ENCODE measurements at places on chromosomes 16 and 17.

DNA sequence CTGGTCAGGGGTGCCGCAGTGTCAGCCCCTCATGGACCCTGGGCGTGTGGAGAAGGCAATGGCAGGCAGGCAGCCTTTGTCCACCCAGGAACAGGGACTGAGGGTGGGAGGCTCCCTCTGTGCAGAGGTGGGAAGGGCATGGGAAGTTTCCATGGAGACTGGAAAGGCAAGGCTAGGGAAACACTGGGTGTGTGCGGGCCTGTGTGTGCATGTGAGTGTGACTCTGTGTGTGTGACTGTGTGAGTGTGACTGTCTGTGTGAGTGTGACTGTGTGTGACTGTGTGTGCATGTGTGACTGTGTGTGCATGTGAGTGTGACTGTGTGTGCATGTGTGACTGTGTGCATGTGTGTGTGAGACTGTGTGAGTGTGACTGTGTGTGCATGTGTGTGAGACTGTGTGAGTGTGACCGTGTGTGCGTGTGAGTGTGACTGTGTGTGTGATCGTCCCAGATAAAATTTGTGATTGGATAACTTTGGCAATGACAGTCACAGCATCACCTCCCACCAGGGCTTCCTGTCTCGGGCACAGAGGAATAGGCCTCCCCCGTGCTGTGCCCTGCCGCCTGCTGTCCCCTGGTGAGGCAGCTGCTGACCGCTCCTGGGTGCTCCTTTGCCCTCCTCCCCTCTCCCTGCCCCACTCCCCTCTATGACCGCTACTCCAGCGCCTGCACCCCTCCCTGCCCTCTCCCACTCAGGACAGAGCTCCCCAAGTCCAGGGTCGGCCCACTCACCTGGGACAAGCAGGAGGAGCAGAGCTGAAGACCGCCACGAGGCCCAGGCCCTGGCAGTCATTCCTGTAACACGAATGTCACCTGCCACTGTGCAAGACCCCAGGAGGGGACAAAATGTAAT is 698 bp downstream of the CD300C start:
- no peak for DNase-seq

DNA sequence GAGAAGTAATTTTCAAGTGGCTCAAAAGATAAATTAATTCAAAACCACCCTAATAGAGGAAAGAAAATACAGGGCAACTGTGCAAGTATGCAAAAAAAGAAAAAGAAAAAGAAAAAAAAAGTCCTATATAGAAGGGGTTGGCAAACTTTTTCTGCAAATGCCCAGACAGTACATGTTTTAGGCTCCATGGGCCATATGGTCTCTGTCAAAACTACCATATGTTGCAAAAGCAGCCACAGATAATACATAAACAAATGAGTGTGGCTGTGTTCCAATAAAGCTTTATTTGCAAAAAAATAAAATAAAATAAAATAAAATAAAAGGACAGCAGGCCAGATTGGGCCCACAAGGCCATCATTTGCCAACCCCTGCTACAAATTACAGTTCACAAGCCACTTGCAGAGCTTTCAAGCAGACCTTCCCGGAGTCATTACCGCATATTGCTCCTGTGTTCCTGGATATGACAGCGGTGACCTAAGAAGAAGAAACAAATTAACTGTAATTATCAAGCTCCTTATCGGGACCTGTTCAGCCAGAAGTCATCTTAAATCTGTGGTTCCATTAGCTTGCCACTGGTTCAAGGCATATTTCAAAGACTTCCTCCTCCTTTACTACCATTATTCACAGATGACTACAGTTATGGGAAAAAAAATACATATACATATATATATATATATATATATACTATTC is 15.9 kb downstream of the ZC3H7A start:
- DNase-seq = no peak

GRCh38 chr17:75163074-75163473 is 8.8 kb upstream of the JPT1 start:
- no peak for DNase-seq

GRCh38 chr17:1422885-1423284 is 22.9 kb upstream of the YWHAE start:
- DNase-seq = peak; percentile 87

DNA sequence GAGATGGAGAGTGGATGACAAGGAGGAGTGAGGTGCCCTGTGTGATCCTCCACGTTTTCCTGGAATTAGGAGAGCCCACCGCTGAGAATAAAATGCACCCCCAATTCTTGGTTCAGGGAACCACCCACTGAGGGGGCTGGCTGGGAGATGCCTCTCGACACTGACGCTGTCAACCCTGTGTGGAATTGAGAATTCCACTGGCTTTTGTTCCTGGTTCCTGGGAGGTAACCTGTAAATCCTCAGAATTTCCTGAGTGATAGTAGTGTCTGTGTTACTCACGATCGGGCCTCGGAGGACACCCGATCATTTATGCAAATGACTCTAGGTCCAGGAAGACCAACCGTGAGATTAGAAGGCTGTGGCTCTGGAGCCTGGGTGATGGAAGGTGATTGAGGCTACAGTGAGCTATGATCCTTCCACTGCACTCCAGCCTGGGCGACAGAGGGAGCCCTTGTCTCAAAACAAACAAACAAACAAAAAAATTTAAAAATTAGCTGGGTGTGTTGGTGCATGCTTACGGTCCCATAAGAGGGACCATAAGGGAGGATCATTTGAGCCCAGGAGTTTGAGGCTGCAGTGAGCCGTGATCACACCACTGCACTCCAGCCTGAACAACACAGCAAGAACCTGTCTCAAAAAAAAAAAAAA is 11.7 kb upstream of the PRPSAP1 start:
- DNase-seq = no peak

DNA sequence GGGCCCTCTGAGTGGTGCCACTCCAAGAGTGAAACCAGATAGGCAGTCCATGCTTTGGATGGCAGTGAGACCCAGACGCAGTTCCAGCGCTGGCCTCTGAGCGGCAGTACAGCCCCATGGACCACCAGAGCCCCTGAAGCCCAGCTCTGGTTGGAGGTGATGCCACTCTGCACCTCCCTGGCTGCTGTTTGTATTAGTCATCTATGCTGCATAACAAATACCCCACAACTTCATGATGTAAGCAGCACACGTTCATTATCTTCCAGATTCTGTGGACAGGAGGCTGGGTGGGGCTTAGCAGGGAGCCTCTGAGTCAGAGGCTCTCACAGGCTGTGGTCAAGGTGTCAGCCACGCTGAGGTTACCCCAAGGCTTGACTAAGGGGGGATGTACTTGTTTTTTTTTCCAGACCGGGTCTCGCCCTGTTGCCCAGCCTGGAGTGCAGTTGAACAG is 5.1 kb upstream of the NME4 start:
- DNase-seq = no peak

- DNase-seq = peak; percentile 42
Observed at GRCh38 chr16:13453325-13453724, 466.6 kb upstream of the ERCC4 start.

DNA sequence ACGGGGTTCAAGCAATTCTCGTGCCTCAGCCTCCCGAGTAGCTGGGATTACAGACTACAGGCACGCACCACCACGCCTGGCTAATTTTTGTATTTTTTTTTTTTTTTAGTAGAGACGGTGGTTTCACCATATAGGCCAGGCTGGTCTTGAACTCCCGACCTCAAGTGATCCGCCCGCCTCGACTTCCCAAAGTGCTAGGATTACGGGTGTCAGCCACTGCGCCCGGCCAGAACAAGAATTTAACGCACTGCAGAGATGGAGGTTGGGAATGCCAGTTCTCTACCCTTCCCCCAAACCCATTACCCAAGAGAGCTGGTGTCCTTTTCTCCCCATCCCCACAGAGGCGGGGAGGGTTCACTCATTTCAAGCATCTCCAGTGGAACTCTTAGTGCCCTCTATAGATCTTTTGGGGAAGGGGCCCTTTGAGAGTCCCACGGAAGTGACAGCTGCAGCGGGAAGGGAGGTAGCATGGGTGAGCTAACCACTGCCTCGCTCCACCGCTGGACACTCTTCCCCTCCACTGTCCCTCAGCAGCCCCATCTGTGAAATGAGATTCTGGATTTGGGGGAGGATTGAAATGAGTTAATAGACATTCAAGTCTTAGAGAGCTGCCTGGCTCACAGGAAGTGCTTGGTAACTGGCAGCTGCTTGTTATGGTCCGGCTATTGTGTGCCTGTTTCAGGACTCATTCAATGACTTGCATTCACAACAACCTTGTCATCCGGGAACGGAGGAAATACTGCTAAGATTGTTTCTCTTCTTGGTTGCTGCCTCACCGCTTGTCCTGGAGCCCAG is 3.5 kb upstream of the UBALD2 start:
- no peak for DNase-seq

- DNase-seq = no peak
Observed at GRCh38 chr16:49546735-49547134, 173.1 kb downstream of the C16orf78 start.

GRCh38 chr17:61208301-61209105 is 191.1 kb upstream of the TBX2 start:
- DNase-seq = no peak

GRCh38 chr16:47643323-47644000 is 182.3 kb downstream of the PHKB start:
- DNase-seq = no peak

- no peak for DNase-seq
Observed at GRCh38 chr16:4428500-4428899, 2.8 kb downstream of the DNAJA3 start.
